ENCODE measurements at places on chromosomes 12 and 14.

DNA sequence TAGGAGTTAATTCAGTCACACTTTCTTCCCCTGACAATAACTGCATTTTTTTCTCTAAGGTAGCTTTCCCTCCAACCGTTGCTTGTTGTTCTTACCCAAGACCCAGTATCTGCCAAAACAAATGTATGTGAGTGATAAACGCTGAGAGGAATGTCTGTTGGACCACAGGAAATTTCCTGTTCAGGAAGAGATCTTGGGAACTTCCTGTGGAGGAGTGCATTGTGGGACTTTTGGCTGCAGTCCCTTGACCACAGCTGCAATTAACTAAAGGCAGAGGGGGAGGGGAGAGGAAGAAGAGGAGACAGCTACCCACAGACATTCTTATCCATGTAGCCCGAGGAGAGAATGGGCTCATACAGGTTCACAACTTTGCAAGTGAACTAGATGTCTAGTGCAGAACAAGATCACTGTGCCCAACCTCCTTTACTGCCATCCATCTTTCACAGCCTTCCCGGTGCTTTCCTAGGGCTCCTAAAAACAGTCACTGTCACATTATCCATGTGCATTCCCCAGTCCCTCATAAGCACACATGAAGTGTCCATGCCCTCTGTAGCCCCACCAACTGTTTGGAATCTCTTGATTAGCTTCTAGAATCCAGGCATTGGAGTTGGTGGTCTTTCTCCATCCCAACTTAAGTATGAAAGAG is 149.5 kb downstream of the ETV6 start:
- DNase-seq, result peak; percentile 96

- DNase-seq, result peak; percentile 12
These were observed 140.5 kb downstream of the AKAP6 start for GRCh38 chr14:32469388-32470160.

DNA sequence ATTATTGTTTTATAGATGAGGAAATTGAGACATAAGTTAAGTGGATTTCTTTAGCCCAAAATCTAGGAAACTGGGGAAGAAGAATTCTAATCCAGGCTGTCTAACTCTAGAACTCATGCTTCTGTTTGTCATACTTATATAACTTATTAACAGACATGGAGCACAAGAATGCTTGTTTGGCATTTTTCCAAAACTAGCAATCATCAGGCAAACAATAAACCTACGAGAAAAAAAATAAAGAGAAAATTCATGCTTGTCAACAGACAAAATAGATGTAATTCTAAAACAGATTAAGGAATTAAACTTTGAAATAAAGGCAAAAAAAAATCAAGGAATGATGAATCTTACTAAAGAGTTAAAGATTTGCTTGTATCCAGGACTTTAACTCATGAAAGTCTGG is 103.1 kb downstream of the METTL25 start:
- DNase-seq, result no peak

DNA sequence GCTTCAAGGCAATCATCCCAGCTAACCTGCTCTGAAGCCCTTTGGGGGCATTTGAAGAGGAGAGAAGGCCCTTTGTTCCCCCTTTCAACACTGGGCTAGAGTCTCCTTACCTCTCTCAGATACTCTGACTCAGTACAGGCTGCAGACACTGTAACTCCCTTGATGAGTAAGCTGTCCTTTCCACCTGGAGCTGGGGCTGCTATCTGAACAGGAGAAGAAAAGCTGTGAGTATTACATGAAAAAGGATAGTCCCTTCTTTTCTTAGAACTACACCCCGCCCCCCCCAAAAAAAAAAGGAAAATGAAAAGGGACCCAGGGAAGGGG is 186.6 kb upstream of the PLEKHG7 start:
- no peak for DNase-seq

- DNase-seq, result no peak
These were observed 20.3 kb upstream of the EMP1 start for GRCh38 chr12:13176256-13176655.

GRCh38 chr14:82432301-82433105 is 898.9 kb upstream of the SEL1L start:
- DNase-seq, result no peak

DNA sequence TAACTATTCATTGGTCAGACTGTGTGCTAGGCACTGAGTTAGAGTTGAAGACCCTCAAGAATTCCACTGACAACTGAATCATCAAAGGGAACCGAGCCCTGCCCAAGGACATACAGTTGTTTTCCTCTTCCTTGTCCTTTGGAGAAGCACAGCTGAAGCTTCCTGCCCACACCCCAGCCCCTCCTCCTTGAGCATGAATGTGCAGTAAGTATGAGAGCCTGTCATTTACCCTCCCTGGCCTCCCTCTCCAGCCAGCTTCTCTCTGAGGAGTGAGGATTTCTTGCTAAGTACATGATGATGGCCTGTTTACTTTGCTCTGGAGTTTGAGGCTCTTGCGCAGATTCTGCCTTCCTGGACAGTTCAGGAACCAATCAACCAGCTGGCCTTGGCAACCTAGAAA is 235.2 kb downstream of the CACNA1C start:
- DNase-seq, result peak; percentile 18

DNA sequence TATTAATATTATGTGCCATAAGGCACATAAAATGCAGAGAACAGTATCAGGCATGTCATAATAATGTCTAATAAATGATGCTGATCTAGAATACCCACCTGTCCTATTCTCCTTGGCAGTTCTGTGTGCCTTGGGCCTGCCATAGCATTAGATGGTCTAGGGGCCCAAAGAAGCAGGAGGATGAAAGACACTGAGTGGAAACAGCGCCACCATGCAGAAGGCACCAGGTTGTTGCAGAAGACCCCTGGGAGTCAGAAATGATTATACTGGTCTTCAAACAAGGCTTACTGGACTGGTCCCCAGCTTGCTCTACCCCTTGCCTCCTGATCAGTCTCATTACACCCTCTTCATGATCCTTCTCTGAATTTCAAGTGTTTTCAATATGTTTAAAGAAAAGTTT is 353.3 kb downstream of the GRIN2B start:
- DNase-seq, result no peak

DNA sequence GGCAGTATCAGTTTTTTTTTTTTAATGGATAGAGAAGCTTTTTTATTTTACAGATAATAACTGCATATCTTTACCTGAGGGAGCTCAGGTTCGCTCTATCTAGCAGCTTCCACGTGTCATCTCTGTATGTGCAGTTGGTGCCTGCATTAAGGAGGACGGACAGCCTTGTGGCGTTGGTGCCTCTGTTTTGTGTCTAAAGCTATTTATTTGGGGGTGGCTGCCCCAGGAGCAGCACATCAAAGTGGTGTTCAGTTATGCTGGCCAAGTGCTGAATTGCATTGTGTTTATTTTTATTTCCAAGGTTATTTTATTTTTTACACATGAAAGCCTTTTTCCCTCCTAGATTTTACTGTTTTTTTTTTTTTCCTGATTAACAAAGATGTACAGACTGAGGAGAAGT is 59.7 kb downstream of the RASSF3 start:
- no peak for DNase-seq

DNA sequence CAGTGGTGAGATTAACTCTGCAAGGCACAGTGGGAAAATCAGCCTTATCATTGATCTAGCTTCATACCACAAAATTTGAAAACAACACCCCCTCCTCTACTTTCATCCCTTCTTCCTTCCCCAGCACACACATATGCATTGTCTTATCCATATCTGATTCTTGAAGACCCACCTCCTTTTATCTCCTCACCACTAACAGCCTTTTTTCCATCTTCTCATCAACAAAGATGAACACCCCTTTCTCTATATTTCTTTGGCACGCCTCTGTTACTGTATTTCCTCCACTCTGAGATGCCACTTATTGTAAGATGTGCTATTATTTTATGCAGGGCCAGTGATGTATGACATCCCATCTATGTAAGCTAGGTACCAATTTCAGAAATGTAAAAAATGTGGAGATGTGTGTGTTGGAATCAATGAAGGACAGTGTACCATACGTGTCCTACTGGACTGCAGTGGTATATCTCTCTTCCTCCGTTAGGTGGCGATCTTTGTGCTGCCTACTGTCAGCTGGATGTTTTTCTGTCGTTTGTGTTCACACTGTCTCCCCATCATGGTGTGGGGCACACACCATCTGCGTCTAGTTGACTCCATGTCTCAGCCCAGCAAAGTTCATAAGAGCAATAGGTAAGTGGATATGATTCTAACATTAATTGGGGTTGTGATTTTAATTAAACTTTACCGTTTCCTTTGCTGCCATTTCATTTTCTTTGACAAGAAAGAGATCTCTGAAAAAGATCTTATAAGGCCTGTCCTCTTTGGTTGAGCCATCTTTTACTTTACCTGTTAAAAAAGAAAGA is 24.0 kb downstream of the CCDC38 start:
- DNase-seq, result peak; percentile 2

- DNase-seq, result no peak
These were observed 763.7 kb upstream of the TMEM132C start for GRCh38 chr12:127503246-127503645.

DNA sequence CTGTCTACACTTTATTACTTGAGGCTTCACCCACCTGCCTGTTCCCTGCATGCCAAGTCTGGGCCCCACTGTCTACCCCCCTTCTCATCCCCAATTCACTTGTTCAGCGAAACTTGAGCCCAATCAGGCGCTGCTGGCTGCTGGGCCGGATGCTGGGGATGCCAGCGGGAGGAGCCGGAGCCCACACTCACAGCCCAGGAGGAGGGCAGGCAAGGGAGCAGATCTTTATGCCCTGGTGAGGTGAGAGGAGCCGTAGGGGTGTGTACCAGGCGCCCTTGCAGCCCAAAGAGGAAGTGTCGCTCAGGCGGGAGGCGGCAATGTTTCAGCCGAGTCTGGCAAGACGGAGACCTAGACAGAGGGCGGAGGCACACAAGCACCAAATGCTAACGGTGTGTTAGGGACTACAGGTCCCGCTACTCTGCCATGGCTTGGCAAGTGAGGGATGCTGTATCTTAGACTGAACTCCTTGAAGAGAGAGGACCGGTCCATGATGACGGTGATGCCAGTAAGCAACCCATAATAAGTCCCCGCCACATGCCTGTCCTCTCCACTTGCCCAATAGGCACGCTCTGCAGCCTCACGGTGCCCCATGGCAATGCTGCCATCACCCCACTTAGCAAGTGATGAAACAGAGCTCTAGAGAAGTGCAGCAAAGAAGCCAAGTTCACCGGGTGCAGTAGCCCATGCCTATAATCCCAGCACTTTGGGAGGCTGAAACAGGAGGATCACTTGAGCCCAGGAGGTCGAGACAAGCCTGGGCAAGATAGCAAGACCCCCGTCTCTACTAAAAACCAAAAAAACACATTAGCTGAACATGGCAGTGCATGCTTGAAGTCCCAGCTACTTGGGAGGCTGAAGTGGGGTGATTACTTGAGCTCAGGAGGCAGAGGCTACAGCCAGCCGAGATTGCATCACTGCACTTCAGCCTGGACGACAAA is 41.6 kb downstream of the LRRC74A start:
- no peak for DNase-seq

DNA sequence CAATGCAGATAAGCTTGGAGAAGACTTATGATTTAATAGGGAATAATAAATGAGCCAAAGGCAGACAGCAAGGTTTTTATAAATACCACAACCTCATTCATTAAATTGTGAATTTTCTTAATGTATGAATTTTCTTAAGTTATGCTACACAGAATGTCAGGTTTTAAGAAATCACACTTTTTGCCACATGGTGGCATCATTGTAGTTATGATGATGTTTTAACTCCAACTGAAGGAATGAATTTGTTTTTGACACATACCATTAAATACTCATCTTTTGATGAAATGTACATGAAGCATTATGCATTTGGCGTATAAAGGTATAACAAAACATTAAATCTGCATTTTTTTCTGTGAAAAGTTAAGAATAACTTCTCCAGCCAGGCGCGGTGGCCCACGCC is 524.1 kb upstream of the FBXO33 start:
- no peak for DNase-seq

DNA sequence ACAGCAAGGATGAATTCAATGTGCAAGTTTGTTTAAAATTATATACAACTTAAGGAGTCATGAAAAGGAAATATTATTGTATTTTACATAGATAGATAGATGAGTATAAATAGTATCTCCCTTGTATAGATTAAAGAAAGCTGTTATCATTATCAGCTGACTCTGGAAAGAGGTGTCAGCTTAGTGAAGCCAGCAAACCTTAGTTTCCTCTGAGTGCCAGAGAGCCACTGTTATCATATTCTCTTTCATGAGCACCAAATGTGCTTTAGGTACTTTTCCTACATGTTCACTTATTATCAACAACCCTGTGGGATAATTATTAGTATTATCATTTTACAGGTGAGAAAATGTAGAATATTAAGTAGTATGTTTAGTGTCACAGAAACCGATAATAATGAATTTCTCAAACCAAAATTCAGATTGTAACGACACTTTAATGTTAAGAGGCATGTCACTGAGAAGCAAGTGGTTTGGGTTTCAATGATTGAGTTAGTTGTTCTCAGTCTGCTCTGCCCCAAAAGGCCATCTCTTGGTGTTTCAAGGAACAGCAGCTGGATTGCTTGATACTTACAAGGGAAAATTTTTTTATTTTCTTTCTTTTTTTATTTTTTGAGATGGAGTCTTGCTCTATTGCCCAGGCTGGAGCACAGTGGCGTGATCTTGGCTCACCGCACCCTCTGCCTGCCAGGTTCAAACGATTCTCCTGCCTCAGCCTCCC is 53.7 kb downstream of the PLEKHA5 start:
- no peak for DNase-seq

- DNase-seq, result no peak
These were observed 198.8 kb downstream of the ANO2 start for GRCh38 chr12:5746036-5746908.

DNA sequence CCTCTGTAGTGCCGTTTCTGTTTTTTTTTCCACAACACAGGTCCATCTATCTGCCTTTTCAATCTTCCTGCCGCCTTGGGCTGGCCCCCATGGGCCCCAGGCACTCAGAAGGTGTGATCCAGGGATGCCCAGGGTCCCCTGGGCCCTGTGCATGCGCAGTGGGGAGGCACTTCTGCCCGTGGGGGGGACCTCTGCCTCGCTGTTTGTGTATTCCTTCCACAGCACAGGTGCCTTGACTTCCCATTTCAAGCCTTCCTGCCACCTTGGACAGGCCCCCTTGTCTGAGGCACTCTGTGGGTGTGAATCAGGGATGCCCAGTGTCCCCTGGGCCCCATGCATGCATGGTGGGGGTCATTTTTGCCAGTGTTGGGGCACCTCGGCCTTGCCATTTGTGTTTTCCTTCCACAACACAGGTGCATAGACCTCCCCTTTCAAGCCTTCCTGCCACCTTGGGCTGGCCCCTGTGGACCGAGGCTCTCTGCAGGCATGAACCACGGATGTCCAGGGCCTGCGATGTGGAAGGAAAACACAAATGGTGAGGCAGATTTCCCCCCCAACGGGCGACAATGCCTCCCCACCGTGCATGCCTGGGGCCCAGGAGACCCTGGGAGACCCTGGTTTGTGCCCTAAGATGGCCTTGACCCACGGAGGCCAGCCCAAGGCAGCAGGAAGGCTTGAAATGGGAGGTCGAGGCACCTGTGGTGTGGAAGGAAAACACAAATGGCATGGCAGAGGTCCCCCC is 366.5 kb downstream of the ALG10 start:
- no peak for DNase-seq

- no peak for DNase-seq
These were observed 53.9 kb upstream of the DCD start for GRCh38 chr12:54701940-54702592.

GRCh38 chr12:105587237-105587636 is 256.7 kb downstream of the C12orf75 start:
- no peak for DNase-seq
